ENCODE measurements at places on chromosomes 4 and X.

GRCh38 chr4:176575141-176575730 is 217.5 kb downstream of the VEGFC start:
- no peak for DNase-seq

GRCh38 chrX:146456058-146456457 is 353.5 kb upstream of the CXorf51B start:
- DNase-seq = no peak

GRCh38 chrX:151975228-151975593 is 735 bp upstream of the GABRE start:
- DNase-seq = no peak

DNA sequence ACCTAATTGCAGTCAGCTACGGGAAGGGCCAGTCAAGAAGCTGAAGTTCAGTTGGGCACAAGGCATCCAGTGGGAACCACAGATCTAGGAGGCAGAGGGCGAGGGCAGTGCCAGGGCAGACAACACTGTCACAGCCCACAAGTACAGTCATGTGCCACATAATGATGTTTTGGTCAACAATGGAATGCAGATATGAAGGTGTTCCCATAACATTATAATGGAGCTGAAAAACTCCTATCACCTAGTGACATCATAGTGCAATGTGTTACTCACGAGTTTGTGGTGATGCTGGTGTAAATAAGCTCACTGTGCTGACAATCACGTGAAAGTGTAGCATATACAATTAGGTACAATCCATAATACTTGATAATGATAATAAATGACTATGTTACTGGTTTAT is 4.5 kb upstream of the TMEM255A start:
- no peak for DNase-seq

GRCh38 chr4:24973404-24973746 is 57.4 kb downstream of the LGI2 start:
- DNase-seq = no peak

GRCh38 chr4:152936446-152937335 is 568 bp downstream of the FHDC1 start:
- DNase-seq = no peak

DNA sequence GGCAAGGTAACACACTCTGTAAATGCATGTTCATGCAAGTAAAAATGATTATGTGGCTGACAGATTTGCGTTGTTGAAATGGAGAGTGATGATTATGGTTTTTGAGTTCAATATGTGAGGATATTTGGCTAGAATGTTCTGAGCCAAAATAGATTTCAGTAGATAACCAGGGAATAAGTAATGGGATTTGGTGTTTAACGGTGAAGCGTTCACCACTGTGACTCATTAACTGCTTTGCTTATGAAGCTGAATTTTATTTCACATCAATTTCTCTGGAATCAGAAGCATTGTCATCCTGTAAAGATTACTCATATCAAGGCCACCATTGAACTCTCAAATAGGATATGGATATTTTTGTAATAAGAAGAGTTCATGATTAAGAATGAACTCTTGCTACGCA is 11.7 kb downstream of the AFP start:
- no peak for DNase-seq

DNA sequence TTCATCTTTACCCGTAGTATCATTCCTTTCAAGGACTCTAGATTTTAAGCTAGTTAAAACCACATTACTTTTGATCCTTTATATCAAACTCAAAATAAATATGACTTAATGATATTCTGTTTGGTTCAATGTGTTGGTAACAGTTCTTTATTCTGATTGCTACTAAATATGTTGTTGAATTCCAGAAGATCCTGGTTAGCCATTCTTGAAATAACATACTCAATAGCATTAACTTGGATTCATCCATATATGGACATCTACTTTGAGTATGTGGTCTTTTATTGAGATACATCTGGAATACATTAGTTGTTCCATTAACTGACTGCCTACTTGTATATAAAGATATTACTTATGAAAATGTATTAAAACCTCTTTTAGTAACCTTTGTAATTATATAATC is 27.5 kb upstream of the PCDH18 start:
- no peak for DNase-seq

All from stimulated activated CD4-positive, alpha-beta T cell treated with anti-CD3 and anti-CD28 coated beads, Interleukin-1b, Interleukin-23, amount 100 ng/mL, for 1 hour (primary cell).